ENCODE measurements at places on chromosomes 4 and X.

DNA sequence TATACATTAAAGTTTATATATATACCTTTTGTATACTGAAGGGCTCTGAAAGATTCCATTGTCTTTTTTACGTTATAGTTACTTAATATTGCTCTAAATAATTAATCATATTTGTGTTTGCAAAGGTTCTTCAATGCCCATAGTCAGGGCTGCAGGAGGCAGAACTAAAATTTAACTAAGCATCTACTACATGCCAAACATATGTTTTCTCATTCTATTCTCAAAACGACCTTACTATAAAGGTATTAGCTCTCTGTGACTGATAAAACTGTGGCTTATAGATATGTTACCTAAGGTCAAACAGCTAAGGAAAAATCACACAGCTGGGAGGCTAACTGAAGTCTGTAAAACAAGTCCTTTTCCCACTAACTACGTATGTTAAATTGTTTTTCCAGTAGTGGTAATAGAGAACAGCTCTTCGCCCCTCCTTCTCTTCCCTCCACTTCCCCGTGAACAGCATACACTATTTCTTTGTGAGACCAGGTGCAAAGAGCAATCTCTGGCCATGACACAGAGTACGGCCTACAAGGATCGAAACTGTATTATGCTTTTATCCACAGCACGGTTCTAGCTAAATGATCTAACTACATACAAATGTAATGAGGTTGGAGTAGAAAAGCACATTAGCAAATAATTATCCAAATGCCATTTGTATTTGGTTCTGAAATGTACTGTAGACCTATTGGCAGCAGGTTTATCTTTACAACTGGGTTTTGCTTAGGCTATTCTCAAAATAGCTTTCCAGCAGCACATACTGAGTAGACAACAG is 1.7 kb downstream of the CNOT6L start:
- no peak for DNase-seq

- no peak for DNase-seq
Observed at GRCh38 chr4:178081896-178082295, 639.7 kb upstream of the AGA start.

DNA sequence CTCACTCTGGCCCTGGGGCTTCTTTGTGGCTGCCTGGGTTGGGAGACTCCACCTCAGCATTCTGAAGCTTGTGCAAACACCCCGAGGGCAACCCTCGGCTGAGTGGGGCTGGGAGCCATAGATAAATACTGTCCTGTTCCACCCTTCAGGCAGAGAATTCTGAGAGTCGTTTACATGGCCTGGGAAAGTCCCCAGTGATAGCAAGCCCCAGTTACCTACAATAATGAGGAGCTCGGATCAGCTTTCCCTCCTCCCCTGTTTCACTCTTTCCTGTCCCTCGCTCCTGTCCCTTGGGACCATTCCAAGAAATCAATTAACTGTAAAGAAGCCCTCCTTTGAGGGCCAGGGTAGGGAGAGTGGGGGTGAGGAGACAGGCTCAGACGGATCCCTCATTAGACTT is 31.6 kb upstream of the DDX3X start:
- DNase-seq: no peak

GRCh38 chrX:12887767-12888166 is 18.7 kb upstream of the TLR8 start:
- DNase-seq: no peak

DNA sequence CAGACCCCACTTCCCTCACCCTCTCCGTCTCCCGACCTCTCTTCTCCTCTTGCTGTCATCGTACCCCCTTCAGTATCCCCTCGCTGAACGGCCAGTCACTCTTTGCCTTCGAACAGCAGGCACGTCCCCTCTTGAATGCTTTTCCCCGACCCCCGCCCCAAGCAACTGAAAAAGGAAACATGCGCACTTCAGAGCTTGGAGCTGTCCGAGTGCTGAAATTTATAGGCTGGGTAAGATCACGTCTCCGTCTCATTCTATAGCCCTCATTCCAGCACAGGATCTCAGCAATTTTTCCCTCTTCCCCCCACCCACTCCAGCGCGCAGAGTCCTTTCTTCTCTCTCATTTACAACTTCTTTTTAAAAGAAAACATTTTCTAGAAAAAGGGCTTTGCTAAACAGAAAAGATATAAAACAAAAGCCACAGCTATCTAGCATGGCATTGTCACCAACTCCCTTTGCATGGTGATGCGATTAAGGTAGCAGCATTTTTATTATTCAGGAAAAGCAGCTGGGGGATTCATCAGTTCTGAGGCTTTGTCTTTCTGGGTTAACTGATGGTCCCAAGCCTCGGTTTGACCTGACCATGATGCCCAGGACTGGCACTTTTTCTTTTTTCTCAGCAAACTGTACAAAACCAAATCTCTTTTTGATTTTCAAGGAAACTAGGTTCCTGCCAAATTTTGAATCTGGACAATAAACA is at the start of gene GLRA2:
Gene GLRA2, plus strand, starts transcription at position 247 of the 700 bp plus-strand sequence. CDS start 522 bp downstream, outside the sequence.
- peak; percentile 3 for DNase-seq

DNA sequence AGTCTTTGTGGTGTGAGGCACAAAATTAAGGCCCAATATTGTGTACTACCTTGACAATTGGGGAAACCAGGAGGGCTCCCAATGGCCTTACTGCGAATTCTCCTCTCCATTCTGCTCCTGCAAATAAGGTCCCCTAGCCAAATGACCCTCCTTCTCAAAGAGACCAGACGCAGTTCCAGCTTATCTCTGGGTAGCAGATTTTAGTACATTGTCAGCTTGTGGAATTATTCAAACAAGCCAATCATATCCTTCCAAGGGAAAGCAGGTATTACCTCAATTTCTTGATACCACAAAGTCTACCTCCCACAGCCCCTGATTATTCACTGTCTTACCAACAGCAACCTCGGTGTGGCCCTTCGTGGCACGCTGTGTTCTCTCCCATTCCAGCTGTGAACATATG is 7.8 kb upstream of the ZBTB33 start:
- DNase-seq: no peak

- DNase-seq: no peak
Observed at GRCh38 chr4:25592736-25593135, 62.9 kb upstream of the SLC34A2 start.

DNA sequence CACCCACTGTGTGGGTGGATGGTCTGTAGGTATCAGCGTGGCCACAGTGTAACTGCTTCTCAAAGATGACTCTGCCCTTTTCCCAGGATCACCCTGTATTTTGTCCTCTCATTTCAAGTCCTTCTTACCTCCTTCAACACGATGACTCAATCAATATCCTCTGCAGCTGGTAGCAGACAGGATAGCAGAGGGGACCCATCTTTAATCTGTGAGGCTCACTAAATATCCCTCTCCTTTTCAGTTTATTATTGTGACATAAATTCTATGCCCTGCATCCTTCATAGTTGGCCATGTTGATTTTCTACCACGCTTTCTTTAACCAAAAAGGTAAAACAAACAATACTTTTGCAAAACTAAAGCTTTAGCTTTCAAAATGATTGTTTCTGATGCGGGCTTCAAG is 9.6 kb upstream of the MEPE start:
- no peak for DNase-seq

DNA sequence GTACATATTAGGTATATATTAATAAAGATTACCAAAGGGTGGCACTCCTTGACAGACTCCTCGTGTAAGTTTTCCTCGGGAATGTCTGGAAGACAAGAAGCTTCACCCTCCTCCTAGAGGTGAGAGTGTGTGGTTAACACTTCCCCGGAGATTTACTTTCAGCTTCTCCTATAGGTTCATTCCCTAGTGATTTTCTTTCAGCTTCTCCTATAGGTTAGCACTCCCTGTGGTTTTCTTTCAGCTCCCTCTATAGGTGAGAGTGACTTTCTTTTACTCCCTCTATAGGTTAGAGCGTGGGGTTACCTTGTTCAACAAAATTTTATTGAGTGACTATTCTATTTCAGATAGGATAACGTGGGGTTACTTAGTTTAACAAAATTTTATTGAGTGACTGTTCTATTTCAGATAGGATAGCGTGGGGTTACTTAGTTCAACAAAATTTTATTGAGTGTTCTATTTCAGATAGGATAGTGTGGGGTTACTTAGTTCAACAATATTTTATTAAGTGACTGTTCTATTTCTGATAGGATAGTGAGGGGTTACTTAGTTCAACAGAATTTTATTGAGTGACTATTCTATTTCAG is 106.0 kb upstream of the PLAC1 start:
- DNase-seq: peak; percentile 36

DNA sequence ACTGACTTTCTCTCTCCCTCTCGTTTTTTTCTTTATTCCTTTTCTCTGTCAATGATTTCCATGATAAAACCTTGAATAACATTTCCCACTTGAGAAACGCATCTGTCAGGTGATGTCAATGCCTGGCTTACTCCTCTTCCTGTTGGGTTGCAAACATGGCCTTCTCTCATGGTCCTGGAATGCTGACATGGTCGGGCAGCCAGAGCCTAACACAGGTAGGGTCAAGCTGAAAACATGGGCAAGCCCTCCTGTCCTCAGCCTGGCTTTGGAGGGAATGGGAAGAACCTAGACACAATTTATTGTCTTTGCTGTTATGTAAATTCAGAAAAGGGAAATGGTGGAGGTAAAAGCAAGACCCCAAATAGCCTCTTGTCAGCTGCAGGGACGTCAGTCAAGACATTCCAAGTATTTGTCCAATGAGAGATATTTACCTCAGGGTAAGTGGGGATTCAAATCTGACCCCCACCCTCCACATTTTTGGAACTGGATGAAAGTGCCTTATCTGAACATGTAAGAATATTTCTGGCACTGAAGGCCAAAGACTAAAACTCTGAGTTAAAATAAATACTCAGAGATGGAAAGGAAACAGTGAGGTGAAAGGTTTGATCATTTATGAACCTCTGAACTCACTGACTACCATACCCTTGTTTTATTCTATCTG is 473.8 kb downstream of the SPRY1 start:
- no peak for DNase-seq

- DNase-seq: no peak
Observed at GRCh38 chrX:140724736-140725135, 15.2 kb downstream of the LINC00632 start.

DNA sequence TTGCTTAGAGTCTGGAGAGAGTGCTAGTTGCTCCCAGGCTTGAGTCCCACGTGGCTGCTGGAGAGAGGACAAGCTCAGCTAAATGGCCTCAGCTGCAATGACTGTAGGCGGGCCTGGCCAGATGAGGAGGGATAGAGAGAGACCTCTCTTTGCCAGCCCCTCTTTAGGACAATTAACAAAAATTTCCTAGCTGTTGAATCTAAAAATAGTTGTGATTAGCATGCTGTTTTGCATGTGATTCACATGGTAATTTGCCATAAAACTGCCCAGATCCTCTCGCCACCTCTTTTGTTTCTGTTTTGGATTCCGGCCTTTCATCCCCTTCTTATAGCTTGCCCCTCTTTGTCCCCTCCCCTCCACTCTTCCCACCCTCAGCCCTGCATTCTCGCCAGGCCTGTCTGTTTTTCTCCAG is 28.9 kb upstream of the PRPS1 start:
- DNase-seq: no peak

DNA sequence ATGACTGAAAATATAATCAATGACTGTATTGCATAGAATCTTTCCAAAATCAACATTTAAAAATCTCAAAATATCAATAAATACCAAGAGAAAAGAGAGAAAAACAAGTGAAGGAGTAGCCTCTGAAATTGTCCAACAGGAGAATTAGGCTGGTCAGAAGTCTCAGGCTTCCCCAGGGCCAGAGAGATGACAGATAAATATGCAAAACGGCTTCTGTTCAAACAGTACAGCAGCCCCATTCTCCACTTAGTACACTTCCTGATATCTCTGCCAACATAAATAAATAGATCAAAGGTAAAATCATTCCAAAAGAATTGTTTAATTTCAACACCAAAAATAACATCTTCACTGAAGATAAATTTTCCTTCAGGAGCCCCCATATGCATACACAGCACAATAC is 204.7 kb upstream of the GABRA2 start:
- no peak for DNase-seq

DNA sequence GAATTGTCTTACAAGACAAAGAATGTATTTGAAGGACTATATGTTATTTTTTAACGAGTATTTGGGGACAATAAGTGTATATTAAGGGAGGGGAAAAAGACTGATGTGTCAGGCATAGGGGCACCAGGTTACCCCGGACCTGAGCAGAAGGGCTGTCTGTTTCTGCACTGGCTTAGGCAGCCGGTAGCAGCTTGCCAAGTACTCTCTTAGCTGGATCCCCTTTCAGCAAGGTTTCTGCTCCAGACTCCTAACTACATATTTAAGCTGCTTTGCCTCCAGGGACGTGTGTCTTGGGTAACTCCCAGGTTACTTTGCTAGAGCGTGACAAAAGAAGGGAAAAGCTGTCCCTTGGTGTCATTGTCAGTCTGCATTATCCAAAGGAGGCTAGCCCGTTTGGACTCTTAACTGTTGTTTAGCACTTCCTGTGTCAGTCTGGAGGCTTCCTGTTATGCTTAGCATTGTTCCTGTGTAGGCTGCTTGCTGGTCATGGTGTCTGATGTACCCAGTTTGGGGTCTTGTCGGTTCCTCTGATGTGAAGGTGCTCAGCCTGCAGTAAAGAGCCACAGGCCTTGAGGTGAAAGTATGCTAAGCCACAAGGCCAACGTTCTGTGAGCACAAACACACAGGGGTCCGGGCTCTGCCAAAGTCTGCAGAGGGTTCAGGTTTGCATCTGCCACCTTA is 11.6 kb downstream of the CXCR3 start:
- DNase-seq: peak; percentile 61

- DNase-seq: no peak
Observed at GRCh38 chr4:98606894-98607293, 51.5 kb downstream of the TSPAN5 start.

DNA sequence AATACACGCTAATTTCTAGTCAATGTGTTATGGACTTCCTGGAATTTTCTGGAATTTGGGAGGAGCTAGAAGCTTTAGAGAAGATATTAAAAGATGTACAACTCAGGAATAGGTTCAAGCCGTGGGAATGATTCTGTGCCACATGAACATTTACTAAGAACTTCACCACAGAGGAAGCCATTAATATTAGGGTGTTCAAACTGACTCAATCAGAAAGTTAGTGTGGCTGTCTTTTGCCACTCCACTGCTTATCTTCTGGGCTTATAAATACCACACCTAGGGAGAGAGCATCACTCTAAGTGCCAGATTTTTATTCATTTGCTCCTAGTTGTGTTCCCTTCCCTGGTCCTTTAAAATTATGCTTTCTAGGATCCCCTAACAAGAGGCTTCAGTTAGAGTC is 409.8 kb downstream of the KCTD8 start:
- DNase-seq: no peak

- peak; percentile 32 for DNase-seq
Observed at GRCh38 chr4:1318488-1319213, 28.4 kb upstream of the UVSSA start.

- no peak for DNase-seq
Observed at GRCh38 chrX:40154853-40155588, 57.3 kb upstream of the BCOR start.

GRCh38 chr4:165058666-165059065 is 5.0 kb downstream of the TRIM75 start:
- DNase-seq: no peak

GRCh38 chr4:28639747-28640146 is 1779.1 kb downstream of the STIM2 start:
- no peak for DNase-seq

GRCh38 chr4:180832073-180832472 is 1411.1 kb upstream of the TENM3 start:
- no peak for DNase-seq

Data from CD4-positive, alpha-beta T cell treated with Interleukin-12 subunit alpha and Interleukin-12 subunit beta, for 1 hour (primary cell).